ENCODE measurements at places on chromosomes 11 and 22.

DNA sequence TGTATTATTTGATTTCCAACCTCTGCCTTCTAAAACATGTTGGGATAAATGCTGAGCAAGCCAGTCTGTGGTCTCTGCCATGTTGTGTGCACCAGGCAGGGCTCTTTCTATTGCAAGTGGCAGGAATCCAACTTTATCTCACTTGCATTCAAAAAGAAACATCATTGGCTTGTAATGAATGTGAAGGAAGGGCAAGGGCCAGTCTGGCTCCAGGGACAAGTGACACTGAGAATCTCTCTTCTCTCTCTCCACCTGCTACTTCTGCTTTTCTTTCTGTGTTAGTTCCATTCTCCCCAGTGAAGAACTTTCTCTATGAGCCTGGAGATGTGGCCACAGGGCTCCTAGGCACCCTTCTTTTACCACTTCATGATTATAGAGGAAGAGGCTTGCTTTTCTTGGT, 329.9 kb upstream of the NCAM1 start:
- DNase-seq, result no peak

GRCh38 chr11:101931692-101932091, 15.4 kb upstream of the ANGPTL5 start:
- peak; percentile 40 for DNase-seq

DNA sequence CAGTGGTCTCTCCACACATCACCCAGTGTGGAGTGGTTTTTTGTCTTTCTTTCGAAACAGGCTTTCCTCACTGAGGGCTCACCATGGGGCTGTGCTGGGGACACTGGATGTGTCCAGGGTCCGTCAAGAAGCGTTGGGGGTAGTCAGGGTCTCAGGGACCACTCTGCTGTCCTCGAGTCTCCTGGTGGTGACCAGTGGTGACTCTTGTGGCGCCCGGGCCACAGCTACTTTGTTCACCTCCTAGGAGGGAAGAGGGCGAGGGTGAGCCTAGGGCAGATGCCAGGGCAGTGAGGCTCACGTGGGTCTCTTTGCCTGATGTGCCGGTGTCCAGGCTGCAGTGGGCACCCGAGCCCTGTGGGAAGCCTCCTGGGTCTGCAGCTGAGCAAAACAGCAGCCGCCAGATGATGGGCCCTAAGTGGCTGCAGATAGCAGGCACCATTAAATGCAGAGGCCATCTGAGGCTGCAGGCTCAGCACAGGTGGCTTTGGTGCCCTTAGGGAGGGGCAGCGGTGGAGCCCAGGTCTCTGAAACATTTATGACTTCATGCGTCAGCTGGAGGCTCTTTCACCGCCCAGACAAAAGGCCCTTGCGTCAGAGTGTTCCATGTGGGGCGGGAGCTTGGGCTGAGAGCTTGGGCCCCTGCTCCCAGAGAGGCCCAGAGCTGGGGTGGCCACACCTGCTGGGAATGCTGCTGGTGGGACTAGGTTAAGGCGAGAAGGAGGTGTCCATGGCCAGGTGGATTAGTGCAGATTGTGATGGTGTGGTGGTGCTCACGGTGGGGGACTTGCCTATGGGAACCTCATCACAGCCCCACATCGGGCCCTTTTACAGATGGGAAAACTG, 29.5 kb downstream of the KCNQ1 start:
- no peak for DNase-seq

DNA sequence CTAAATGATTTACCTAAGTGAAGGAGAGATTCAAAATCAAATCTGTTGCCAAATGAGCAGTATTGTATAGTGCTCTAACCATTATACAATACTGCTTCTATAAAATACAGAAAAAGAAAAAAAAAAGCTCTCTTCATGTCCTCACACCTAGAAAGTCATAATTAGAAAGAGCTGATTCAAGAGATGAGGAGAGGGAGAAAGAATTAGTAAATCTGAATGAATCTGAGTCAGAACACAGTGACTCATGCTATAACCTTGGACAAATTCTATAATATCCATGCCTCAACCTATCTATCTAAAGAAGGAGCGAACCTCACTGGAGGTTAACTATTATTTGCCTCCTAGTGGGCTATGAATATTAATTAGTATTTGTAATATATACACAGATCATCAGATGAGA, 29.4 kb downstream of the AMBRA1 start:
- DNase-seq, result no peak

GRCh38 chr11:127493330-127494022, 492.9 kb upstream of the KIRREL3 start:
- no peak for DNase-seq

DNA sequence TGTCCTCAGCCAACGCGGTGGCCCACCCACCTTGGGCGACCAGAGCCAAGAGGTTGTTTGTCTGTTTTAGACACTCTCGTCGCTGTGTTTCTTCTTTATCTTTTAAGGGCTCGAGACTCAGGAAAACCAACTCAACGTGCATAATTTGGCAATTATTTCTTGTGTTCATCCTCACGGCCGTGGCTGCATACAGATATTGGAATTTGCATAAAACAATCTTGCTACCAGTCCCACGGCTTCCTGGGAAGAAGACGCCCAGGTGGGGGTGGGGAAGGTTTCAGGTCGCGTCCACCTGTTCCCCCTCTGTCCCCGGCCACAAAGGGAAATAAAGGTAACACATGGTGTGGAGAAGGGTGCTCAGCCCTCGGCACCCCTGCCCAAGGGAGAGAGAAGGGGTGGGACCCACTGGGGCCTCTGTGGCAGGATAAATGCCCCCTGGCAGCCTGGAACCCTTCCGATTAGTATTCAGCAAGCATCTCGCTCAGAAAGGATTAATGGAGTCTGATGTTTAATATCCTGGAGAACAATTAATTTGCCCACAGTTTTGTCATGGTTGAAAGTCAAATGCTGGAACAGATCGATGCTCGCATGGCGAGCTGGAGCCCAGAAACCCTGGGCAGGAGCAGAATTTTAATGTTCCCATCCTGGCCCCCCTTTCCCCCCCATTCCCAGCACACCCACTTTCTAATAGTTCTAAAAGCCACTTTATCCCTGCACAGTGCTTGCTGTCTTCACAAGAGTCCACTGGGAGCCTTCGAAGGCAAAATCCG, 359.7 kb downstream of the MN1 start:
- no peak for DNase-seq
